H7 (cell line): ENCODE measurements at places on chromosomes 3 and 15. TPM values are rescaled to one million over a fixed set of nuclear protein-coding genes. Genes with fewer than 3 reads are reported as not detected.

The IGDCC3 gene
- 38.3 and 39.7 TPM in 2 replicates for total RNA-seq

The KIF7 gene
- total RNA-seq = 7.8 and 9.0 TPM in 2 replicates

The GALNT15 gene
- 0.67 TPM in 1 of 2 replicates, not detected in the other for total RNA-seq

The PXYLP1 gene
- total RNA-seq = 16.7 and 16.9 TPM in 2 replicates

The P2RY13 gene
- not detected in 2 replicates for total RNA-seq

The DET1 gene
- total RNA-seq = 7.7 and 8.2 TPM in 2 replicates

The CAMKV gene
- total RNA-seq = 38.6 and 46.8 TPM in 2 replicates

The WNT5A gene
- 11.5 and 15.7 TPM in 2 replicates for total RNA-seq

The CLDN1 gene
- total RNA-seq = 0.62 and 0.67 TPM in 2 replicates

The FBXO40 gene
- total RNA-seq = under 0.01 TPM in 1 of 2 replicates, not detected in the other

The CP gene
- 0.21 and 0.59 TPM in 2 replicates for total RNA-seq

The EPHA3 gene
- 0.31 and 0.33 TPM in 2 replicates for total RNA-seq

The LYZL4 gene
- not detected in 2 replicates for total RNA-seq

The BOC gene
- 2.8 and 3.0 TPM in 2 replicates for total RNA-seq

The TIMP4 gene
- 22.9 and 40.3 TPM in 2 replicates for total RNA-seq

The GRM2 gene
- 2.4 and 3.8 TPM in 2 replicates for total RNA-seq

The VGLL3 gene
- total RNA-seq = 1.5 and 1.8 TPM in 2 replicates

The PTPN9 gene
- 44.8 and 48.1 TPM in 2 replicates for total RNA-seq

The SLC6A20 gene
- 0.10 and 0.37 TPM in 2 replicates for total RNA-seq

The SPATA12 gene
- total RNA-seq = 0.14 TPM in 1 of 2 replicates, not detected in the other

The FGF7 gene
- not detected in 2 replicates for total RNA-seq

The MPI gene
- total RNA-seq = 50.9 and 64.7 TPM in 2 replicates

The SCN11A gene
- 0.10 and 0.11 TPM in 2 replicates for total RNA-seq

The VEPH1 gene
- total RNA-seq = 0.67 and 3.3 TPM in 2 replicates

The CKMT1B gene
- 18.4 and 24.2 TPM in 2 replicates for total RNA-seq

The CCR3 gene
- total RNA-seq = not detected in 2 replicates

The KBTBD12 gene
- not detected in 2 replicates for total RNA-seq

The GOLGA8S gene
- not detected in 2 replicates for total RNA-seq

The DPPA4 gene
- total RNA-seq = 546 and 887 TPM in 2 replicates

The ST3GAL6 gene
- 5.7 and 6.6 TPM in 2 replicates for total RNA-seq

The DAPK2 gene
- 0.41 and 1.9 TPM in 2 replicates for total RNA-seq

The DPPA2 gene
- 10.3 and 17.7 TPM in 2 replicates for total RNA-seq

The TICRR gene
- 19.2 and 24.1 TPM in 2 replicates for total RNA-seq

The NPAP1 gene
- not detected in 2 replicates for total RNA-seq

The REC114 gene
- not detected in 2 replicates for total RNA-seq

The ALG1L2 gene
- total RNA-seq = 1.3 and 1.7 TPM in 2 replicates

The TYRO3 gene
- 65.8 and 72.6 TPM in 2 replicates for total RNA-seq

The CTXN2 gene
- 0.07 TPM in 1 of 2 replicates, not detected in the other for total RNA-seq

The ACAN gene
- 0.33 and 0.59 TPM in 2 replicates for total RNA-seq

The CADM2 gene
- total RNA-seq = 1.8 and 2.7 TPM in 2 replicates

The ST8SIA2 gene
- total RNA-seq = 3.7 and 11.8 TPM in 2 replicates

The PRR23B gene
- not detected in 2 replicates for total RNA-seq

The FGD5 gene
- 19.8 and 25.8 TPM in 2 replicates for total RNA-seq

The KLHL40 gene
- not detected in 2 replicates for total RNA-seq

The CGNL1 gene
- total RNA-seq = 10.6 and 17.0 TPM in 2 replicates

The NDN gene
- 42.8 and 53.5 TPM in 2 replicates for total RNA-seq

The SLC22A13 gene
- 0.11 and 0.24 TPM in 2 replicates for total RNA-seq

The GUCA1C gene
- not detected in 2 replicates for total RNA-seq

The CACNA2D2 gene
- 5.5 and 5.9 TPM in 2 replicates for total RNA-seq

The CDC25A gene
- total RNA-seq = 72.3 and 79.1 TPM in 2 replicates
